SJSA1 (cell line): ENCODE measurements at places on chromosomes 4 and X.

DNA sequence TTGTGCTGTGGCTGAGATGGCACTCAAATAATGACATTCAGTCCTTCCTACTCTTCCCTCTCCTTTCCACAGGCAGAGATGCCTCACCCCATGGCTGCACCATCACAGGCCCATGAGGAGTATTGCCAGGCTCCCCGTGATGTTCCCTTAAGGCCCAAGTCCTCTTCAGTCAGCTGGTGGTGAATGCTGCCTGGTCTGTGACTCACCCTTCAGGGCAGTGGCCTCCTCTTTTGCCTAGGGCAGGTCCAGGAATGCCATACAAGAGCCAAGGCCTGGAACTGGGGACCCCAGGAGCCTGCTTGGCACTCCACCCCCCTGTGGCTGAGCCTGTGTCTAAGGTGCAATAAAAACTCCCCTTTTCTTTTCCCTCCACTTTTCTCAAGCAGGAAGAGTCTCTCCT, 144.2 kb upstream of the GEMIN8 start:
- H3K4me3 ChIP-seq = no peak overlapping the region
- no peak overlapping the region for H3K27ac ChIP-seq
- no peaks in the 10 kb centered on the region for H3K36me3 ChIP-seq
- no peaks in the 10 kb centered on the region for H3K27me3 ChIP-seq

DNA sequence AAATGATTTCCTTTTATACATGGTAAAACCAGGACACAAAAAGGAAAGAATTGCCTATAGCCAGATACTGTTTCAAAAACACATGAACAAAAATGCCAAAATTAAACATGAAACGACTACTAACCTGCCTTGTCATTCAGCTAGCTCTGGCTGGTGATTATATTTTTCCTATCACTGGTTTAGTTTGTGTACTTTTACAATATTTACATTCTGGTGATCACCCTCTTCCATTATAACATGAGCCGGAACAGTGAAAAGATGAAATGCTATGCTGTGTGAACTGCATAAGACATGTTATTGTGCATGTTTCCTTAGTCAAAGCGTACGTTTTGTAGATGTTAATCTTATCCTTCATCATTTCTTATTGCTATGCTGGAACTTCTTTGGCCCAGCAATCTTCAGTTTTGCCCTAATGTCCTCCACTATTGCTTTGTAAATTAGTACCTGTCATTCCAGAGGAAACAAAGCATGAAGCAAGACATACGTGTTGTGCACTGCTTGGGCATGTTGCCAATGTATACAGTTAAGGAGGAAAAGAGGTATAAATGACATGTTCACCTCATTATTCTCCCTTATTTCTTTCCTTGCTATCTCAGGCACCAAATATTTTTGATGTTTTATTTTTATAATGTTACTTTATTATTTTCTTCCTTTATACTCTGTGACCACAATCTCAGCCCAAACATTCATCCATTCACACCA, 386.3 kb downstream of the ARHGAP24 start:
- peaks cover 8% of the 10 kb centered on the region for H3K4me1 ChIP-seq
- H3K27me3 ChIP-seq = no peaks in the 10 kb centered on the region
- no peak overlapping the region for H3K27ac ChIP-seq
- no peak overlapping the region for H3K4me3 ChIP-seq

- no peak overlapping the region for H3K4me3 ChIP-seq
- DNase-seq = no peak
- peaks cover 8% of the 10 kb centered on the region for H3K4me1 ChIP-seq
These were observed 28.8 kb downstream of the ARHGAP10 start for GRCh38 chr4:147760695-147761094.

GRCh38 chr4:185383451-185383850, 12.3 kb downstream of the LRP2BP start:
- H3K27me3 ChIP-seq = no peaks in the 10 kb centered on the region
- no peak for DNase-seq
- H3K36me3 ChIP-seq = no peaks in the 10 kb centered on the region
- H3K4me1 ChIP-seq = peaks cover 3% of the 10 kb centered on the region; the same call in 1 of the 2 replicates
- no peak overlapping the region for H3K27ac ChIP-seq
- no peak overlapping the region for H3K4me3 ChIP-seq

- no peaks in the 10 kb centered on the region for H3K36me3 ChIP-seq
- no peaks in the 10 kb centered on the region for H3K27me3 ChIP-seq
- H3K4me3 ChIP-seq = no peak overlapping the region
- peaks cover 26% of the 10 kb centered on the region for H3K4me1 ChIP-seq
These were observed 104.1 kb downstream of the PALLD start for GRCh38 chr4:168600796-168601583.

DNA sequence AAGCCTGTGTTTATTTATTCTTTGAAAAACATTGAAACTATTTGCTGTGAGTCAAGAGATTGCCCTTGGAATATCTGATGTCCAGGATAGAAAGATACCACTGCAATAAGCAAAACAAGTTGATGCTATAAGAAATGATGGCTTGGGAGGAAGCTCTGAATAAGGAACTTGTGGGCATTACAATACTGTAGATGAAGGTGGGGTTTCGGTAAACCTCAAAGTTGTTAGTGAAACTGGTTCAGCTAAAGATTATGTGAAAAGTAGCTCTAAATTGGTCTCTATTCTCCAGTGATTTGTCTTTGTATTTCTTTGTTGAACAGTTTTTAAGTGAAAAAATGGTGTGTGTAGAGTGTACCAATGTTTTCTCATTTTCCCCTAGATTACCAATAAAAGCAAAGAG, 128.7 kb downstream of the AKAP4 start:
- H3K27me3 ChIP-seq = no peaks in the 10 kb centered on the region
- H3K27ac ChIP-seq = no peak overlapping the region
- no peaks in the 10 kb centered on the region for H3K36me3 ChIP-seq

GRCh38 chr4:188121530-188121929, 12.1 kb upstream of the TRIML2 start:
- no peaks in the 10 kb centered on the region for H3K27me3 ChIP-seq
- no peak overlapping the region for H3K4me3 ChIP-seq
- no peaks in the 10 kb centered on the region for H3K4me1 ChIP-seq

GRCh38 chrX:11180571-11180970, 69.4 kb downstream of the HCCS start:
- DNase-seq = no peak
- H3K36me3 ChIP-seq = no peaks in the 10 kb centered on the region
- H3K4me1 ChIP-seq = no peaks in the 10 kb centered on the region
- no peak overlapping the region for H3K4me3 ChIP-seq
- no peaks in the 10 kb centered on the region for H3K27me3 ChIP-seq

DNA sequence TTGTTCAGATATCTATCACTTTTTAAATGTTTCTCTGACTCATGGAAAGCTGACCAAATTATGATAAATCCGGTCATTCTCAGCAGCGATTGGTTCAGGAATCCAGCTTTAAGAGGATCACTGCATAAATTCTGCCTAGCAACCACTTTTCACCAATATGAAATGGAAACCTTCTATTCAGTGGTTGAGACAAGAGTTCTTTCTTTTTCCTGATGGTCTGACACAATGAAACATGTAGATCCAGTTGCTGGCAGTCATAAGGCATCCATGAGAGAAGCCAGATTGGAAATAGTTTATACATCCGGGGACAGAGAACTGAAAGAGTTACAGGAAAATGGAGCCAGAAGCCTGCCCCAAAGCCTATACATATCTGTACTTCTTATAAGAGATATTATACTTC, 27.2 kb downstream of the MAB21L2 start:
- DNase-seq = no peak
- H3K27me3 ChIP-seq = no peaks in the 10 kb centered on the region
- no peaks in the 10 kb centered on the region for H3K36me3 ChIP-seq
- no peaks in the 10 kb centered on the region for H3K4me1 ChIP-seq
- H3K27ac ChIP-seq = no peak overlapping the region
